Stimulated activated CD8-positive, alpha-beta memory T cell treated with anti-CD3 and anti-CD28 coated beads, Interleukin-7, amount 100 ng/mL, for 1 hour (primary cell): ENCODE measurements at places on chromosomes 6 and 20.

GRCh38 chr6:78489874-78490273 lies 377.5 kb upstream of the IRAK1BP1 start:
- no peak for DNase-seq

DNA sequence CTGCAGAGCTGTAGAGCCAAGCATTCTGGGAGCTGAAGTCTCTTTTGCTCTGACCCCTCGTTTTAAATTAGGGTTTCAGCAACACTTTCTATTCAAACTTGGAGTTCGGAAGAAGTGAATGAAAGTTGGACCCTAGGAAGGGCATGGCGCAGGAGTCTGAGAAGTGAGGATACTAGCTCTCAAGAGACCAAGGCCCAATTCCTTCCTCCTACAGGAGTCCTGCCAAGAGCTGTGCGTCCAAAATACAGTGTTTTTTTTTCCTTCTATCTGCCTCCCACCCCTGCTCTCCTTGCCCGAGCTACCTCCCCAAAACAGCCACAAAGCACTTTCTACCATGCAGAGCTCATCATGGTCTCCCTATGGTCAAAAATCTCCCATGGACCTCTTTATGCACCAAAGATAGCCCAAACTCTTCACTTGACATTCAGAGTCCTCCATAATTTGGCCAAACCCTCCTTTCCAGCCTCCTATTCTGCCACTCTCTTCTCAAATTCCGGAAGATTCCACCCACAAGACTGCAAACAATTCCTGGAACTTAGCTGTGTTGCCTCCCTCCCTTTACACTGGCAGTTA lies 649 bp upstream of the CSNK2A1 start:
- DNase-seq = no peak

DNA sequence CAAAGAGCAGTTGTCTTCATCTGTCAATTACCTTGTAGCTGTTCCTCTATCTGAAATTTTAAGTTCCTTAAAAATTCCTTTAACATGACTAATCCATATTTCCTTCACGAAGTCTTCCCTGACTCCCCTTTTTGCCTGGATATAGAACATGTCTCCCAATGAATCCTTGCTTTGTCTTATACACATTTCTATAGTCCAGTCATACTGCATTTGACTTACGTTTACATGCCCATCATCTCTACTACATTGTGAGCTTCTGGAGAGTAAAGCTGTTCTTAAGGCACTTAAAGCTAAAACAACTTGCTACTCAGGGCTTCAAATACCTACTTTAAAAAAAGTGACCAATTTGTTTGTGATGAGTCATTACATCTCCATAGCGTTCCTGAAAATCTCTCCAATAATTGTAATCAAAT lies 4.9 kb downstream of the REV3L start:
- no peak for DNase-seq

DNA sequence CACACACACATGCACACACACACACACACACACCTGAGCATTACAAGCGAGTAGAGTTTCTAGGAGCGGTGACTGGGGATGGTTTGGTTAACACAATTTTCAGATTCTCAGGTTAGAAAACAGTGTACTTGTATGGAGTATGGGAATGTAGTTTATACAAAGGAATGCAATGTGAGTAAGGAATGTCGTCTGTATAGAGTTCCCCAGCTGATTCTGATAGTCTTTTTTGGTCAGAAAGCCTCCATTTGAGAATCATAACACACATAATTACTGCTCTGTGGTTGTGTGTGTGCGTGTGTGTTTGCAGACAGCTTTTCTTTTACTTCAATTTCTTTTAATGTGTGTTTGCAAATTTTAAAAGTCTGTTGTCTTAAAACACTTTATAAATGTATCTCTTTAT lies 93.2 kb downstream of the MYO6 start:
- no peak for DNase-seq

- DNase-seq = no peak
Measured at GRCh38 chr6:13492357-13492756, 5.0 kb upstream of the GFOD1 start.

DNA sequence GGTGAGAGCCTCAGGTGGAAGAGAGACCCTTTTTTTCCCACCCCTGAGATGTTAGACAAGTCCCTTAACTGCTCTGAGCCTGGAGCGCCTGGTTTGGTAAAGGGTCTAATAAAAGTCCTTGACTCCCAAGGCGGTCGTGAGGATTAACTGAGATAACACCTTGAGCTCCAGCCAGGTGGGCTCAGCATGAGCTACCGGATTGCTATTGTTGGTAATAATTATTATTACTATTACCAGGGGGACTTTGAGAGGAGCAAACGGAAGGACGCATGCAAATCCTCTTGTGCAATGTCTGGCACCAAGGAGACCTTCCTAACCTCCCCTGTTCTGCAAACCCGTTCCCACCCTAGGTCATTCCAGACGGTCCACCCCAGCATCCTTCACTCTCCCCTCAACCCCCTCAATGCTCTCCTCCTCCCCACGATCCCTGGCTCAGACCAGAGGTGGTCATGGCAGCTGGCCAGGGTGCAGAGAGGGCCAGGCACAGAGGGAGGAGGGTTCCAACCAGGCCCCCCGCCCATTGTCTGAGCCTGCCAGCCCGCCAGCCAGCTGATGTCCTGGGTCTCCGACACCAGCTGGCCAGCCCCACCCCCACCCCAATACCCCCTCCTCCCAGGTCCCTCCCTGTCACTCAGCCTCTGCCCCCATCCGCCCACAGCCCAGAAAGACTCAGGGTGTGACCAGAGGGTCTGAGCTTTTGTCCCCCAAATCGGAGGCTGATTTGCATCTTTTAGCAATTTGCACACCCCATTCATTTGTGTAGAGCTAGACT lies 14.3 kb upstream of the CBFA2T2 start:
- DNase-seq = no peak

GRCh38 chr6:19231878-19232561 lies 605.1 kb upstream of the ID4 start:
- no peak for DNase-seq
